ENCODE measurements at places on chromosomes 1 and 21.

- DNase-seq, result no peak
Measured at GRCh38 chr21:35764586-35764985, 295.7 kb downstream of the SETD4 start.

- DNase-seq, result peak; percentile 75
Measured at GRCh38 chr21:42145569-42146272, 73.2 kb upstream of the ABCG1 start.

DNA sequence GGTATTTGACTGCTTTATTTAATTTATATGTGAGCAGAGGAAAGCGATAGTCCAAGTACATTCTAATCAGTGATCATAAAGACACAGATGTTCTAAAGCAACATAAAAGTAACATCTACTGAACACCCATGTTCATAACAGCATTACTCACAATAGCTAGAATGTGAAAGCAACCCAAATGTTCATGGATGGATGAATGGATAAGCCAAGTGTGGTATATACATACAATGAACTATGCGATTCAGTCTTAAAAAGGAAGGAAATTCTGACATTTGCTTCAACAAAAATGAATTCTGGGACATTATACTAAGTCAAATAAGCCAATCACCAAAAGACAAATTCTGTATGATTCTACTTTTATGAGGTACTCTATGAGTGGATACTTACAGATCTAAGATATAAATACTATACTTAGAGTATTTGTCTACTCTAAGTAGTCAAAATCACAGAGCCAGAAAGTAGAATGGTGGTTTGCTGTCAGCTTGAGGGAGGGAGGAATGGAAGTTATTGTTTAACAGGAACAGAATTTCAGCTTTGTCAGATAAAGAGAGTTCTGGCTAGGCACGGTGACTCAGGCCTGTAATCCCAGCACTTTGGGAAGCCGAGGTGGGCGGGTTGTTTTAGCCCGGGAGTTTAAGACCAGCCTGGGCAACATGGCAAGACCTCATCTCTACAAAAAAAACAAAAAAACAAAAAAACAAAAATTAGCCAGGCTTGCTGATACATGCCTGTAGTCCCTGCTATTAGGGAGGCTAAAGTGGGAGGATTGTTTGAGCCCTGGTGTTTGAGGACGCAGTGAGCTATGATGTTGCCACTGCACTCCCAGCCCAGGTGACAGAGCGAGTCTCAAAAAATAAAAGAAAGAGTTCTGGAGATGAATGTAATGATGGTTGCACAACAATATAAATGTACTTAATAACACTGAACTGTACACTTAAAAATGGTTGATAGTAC is 79.7 kb upstream of the ARHGAP29 start:
- DNase-seq, result no peak

DNA sequence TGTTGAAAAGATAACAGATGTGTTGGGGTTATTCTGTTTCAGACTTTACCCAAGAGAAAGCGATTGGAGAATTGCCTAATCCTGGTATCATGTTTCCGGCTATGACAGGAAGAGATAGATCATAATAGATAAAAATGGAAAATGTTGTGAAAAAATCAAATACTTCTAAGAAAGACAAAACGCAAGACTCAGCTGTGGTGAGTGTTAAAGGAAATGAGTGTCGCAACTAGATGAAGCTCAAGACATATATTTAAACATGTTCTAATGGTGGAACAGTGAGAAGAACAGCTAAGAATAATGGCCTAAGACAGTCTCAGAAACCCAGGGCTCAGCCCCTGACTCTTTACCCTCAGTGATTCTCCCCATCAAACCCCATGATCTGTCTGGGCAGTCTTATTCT is 426.7 kb upstream of the RUNX1 start:
- no peak for DNase-seq

- DNase-seq, result no peak
Measured at GRCh38 chr1:8874230-8875201, 4.0 kb downstream of the ENO1 start.

- no peak for DNase-seq
Measured at GRCh38 chr1:86491171-86491950, 22.6 kb downstream of the CLCA1 start.

- no peak for DNase-seq
Measured at GRCh38 chr1:150366416-150367296, 2.7 kb downstream of the RPRD2 start.
